NCI-H1092 (cell line): ENCODE measurements at places on chromosomes 2 and 18.
A peak's percentile ranks its signal among the peaks of the same experiment; 100 is the strongest.

DNA sequence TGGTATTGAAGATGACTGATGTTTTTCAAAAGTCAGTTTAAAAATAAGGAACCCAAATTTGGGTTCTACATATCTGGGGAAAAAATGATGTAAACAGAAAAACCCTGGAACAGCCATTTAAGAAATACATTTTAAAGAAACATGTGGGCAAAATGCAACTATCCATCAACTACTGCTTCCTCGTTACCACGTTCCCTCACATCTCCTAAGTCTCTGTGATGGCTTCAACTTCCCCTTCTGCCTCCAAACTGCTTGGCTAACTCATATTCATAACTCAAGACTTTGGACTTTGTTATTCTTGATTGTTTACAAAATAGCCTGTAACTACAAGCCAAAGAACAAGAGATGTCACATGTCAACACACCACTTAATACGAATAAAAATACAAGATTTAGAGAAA is 116.3 kb downstream of the DYM start:
- DNase-seq: no peak

- no peak for DNase-seq
Observed at GRCh38 chr2:43840965-43841364, 2.2 kb downstream of the ABCG8 start.

DNA sequence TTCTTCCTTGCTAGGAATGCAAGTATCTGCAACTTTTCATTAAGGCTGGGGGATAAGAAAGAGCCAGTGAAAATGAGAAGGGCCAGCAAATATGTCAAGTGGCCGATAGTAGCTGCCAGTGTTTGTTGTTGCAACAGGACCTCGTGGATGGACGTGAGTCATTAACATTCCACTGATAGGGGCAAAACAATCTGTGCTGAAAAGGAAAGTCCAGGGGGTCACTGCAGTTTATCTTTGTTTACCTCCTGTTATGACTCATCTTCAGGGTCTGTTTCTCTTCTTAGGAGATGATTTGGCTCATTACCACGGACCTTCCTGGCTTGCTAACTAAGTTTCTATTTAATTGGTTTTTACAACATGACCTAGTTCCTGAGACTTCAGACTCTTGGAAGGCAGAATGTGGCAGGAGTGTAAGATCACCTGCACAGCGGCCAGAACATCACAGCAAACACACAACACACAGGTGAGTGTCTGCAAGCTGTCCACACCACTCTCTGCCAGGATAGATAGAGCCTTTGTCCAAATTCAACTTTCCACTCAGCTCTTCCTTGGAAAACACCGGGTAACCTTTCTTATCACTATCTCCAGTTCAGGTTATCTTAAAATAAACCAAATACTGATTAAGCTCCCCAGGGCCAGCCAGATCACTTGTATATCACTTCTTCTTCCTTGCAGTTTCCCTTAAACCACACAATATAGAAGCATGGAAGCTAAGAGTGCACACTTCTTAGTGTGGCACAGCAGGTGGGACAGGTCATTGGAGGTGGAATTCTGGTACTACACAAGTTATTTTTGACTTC is 157.5 kb upstream of the LMAN1 start:
- no peak for DNase-seq

- no peak for DNase-seq
Observed at GRCh38 chr18:44128365-44128764, 552.3 kb upstream of the SETBP1 start.

- DNase-seq: no peak
Observed at GRCh38 chr2:149872638-149873150, 285.1 kb upstream of the MMADHC start.

DNA sequence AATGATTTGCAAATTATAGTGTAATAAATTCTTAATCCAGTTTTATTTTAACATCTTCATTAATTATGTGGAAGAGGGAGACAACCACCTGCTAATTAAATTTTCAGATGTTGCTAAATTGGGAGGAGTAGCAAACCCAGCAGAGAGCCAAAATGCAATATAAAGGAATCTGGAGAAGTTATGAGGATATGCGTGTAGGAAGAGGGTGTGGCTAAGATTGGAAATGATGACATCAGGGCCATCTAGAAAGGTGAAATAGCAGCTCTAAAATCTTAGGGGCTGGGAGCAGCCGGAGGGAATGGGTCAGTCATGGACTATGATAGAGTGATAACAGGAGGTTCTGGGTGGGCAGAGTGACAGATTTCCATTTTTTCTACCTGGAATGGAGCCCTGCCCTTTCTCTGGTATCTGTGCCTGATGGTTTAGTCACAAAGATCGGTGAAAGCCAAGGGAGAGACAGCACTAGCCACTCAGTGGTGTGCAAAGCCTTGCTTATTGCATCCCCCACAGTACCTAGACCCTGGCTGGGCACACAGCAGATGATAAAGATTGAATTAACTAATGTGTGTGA is 379.2 kb upstream of the CELF4 start:
- DNase-seq: no peak

- DNase-seq: no peak
Observed at GRCh38 chr2:186575302-186575701, 14.6 kb upstream of the ITGAV start.

- DNase-seq: no peak
Observed at GRCh38 chr2:224786848-224787247, 70.7 kb upstream of the CCDC195 start.

DNA sequence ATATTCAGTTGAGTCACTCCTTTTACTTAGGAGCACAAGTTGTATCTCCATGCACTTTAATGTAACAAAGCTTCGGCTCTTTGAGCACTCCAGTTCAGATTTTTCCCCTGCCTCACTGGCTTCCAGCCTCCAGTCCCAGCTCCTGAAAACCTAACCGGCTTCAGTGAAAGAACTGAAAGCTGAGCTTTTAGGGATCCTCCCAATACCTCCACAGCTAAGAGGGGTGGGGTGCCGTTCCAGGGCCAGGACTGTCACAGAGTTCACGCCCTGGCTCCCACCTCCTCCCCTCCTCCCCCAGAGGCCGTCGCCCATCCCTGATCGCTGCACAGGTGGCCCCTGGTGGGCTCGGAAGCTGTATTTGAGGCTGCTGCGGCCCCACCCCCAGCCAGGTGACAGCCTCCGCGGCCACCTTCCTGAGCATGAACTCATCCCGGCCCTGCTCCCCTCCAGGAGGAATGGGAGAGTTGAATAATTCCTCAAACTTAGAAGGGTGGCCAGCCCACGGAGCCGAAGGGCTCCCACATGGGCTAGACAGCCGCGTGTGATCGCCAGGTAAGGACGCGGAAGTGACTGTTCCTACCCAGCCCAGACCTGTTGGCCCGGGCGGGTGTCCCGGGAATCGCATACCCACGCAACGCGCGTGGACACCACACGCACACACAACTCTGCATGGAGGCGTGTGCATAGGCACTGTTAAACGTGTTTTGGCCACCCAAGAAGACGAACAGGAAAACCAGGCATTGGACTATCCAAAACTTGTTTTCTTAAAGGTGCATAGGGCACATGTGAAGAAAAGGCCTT is 1.8 kb downstream of the MYO5B start:
- DNase-seq: no peak

DNA sequence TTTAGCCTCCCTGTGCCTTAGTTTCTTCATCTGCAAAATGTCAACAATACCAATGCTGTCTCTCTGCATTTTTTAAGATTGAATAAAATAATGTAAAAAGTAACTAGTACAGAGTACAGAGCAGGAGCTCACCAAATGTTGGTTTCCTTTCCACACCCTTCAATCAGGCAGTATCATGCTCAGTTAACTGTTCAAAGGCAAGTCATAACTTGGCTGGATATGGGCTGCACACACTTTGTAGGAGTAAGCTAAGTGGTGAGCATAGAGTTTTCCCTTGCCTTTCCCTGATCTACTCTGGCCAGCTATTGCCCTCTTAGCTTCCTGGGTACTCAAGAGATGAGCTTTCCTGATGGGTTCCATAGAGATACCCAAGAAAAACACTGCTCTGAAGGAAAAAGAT is 77.9 kb downstream of the CYBRD1 start:
- DNase-seq: no peak

DNA sequence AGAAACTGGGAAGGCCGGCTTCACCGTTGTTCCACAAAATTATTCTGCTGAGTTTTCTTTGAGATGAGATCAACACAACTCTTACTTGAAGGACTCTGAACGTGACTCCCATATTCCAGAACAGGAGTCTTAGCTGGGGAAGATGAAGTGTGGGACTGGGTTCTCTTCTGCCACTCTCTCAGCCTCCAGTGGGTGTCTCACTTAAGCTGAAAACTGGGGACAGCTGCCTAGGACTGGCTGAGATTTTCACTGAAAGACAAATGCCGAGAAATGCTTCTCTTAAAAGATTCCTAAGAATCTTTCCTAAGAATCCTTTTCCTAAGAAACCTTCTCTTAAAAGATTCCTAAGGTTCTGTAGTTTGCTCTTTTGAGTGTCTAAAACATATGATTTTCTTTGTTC is 156.6 kb upstream of the LHCGR start:
- DNase-seq: no peak

DNA sequence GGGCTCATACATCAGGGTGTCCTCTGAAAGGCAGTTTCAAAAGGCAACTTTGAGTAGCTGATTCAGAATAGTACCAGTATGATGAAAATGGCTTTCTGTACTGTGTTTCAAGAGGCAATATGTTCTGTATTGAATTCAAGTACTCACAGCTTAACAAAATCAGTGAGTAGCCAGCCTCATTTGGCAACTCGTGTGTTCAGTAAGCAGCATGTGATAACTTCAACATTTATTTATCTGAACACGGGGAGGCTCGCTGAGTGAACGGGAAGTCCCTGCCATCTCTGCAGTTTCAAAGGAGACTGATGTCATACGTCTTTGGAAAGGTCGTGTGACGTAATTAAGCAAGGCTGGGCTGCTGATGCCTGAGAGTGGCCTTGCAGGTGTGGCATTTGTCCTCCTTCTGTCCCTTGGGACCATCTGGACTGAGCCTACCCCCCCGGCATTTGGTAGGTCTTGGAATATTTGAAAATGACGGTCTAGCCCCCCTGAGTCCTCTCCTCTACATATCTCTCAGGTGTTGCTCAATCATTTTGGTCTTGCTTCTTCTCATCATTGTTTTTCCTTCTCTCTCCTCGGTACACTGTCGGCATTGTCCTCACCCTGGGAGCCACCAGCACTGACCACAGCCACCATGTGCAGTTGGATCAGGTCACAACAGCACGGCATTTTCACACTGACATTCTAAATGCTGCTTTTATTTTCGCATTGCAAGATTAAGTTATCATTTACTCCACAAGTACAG is 62.8 kb downstream of the SMIM21 start:
- DNase-seq: peak; percentile 14

- DNase-seq: no peak
Observed at GRCh38 chr2:188238386-188238785, 53.3 kb upstream of the GULP1 start.

GRCh38 chr2:67564076-67564475 is 166.9 kb downstream of the ETAA1 start:
- no peak for DNase-seq

GRCh38 chr2:149281441-149281840 is 48.9 kb upstream of the LYPD6 start:
- no peak for DNase-seq

DNA sequence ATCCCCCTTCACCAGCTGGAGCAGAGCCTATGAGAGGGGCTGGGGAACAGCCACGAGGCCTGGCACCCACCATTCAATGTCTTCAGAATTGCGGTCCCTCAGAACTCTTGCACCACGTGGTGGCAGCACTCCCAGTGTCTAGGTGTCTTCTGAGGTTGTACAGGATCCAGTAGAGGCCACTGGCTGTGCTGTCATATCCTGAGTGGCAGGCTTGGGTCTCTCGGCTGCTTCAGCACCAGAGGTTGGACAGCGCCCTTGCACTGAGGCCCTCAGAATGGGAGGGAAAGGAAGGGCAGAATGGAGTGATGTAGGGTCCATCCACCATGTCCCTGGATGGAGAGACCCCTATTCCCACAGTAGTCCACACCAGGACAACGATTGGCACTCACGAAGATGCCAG is 112.0 kb upstream of the TEKT4 start:
- DNase-seq: no peak

GRCh38 chr2:234178330-234179030 is 128.0 kb downstream of the SPP2 start:
- DNase-seq: no peak
